ENCODE measurements at places on chromosomes 2 and 18. TPM values are rescaled to one million over a fixed set of nuclear protein-coding genes. Genes with fewer than 3 reads are reported as not detected.

The GALNT14 gene
- not detected for total RNA-seq

The PLEKHH2 gene
- total RNA-seq = not detected

The FN1 gene
- 8.8 TPM for total RNA-seq

The PAX3 gene
- not detected for total RNA-seq

The AMER3 gene
- not detected for total RNA-seq

The NYAP2 gene
- not detected for total RNA-seq

The NCKAP5 gene
- not detected for total RNA-seq

The HOXD12 gene
- not detected for total RNA-seq

The COBLL1 gene
- total RNA-seq = 0.19 TPM

The PELI1 gene
- 51.1 TPM for total RNA-seq

The STAT4 gene
- total RNA-seq = 241 TPM

- H3K4me3 ChIP-seq = no peak overlapping the region
- H3K36me3 ChIP-seq = no peaks in the 10 kb centered on the region
- no peaks in the 10 kb centered on the region for H3K4me1 ChIP-seq
Observed at GRCh38 chr2:79114797-79115494, 5.3 kb upstream of the REG1A start.

- no peaks in the 10 kb centered on the region for H3K36me3 ChIP-seq
- H3K4me3 ChIP-seq = no peak overlapping the region
- no peak for DNase-seq
- no peaks in the 10 kb centered on the region for H3K4me1 ChIP-seq
- H3K27ac ChIP-seq = no peak overlapping the region
Observed at GRCh38 chr2:217445723-217446122, 557.1 kb downstream of the TNS1 start.

GRCh38 chr2:64260817-64261216 lies 116.6 kb upstream of the PELI1 start:
- H3K4me1 ChIP-seq = peaks cover 7% of the 10 kb centered on the region
- H3K27ac ChIP-seq = peak overlapping the region; percentile 92

DNA sequence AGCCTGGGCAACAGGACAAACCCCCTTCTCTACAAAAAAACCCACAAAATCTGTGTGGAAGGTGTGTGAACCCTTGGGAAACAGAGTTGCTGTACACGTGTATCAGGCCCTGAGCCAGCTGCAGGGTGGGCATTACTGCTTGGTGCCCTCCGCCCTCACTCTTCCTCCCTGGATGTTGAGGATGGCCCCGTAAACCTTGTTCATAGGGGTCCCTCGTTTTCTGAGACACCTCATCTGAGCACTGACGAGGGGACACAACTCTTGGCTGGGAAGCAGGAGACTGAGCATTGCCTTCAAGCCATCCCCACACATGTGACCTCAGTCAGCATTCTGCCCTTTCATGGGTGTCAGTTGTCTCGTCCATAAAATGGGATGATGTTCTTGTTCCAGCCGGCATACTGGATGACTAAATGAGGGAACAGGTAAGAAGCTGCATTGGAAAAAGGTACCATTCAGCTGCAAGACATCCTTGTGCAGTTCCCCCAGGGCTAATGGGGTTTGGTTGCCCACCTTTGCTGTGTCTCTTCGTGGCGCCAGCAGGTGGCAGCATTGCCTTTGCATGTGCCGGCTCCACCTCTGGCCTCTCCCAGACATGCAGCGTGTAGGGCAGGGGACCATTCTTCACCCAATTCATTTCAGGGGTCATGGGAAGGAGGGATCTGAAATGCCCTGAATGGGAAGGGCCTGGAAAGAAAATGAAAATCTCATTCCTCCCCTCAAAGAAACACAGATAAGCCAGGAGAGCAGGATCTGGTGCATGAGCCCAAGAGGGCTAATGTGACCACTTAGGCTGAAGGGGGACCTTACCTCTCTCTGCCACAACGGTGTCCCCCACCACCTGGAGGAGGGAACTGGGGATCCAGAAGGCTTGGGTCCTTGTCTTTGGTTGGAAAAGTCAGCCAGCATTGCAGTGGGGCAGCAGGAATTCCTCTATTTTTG lies 36.4 kb upstream of the HAAO start:
- DNase-seq = peak; percentile 75
- H3K36me3 ChIP-seq = no peaks in the 10 kb centered on the region
- H3K4me1 ChIP-seq = peaks cover 8% of the 10 kb centered on the region
- no peak overlapping the region for H3K27ac ChIP-seq
- H3K4me3 ChIP-seq = no peak overlapping the region

- no peaks in the 10 kb centered on the region for H3K4me1 ChIP-seq
- H3K27ac ChIP-seq = no peak overlapping the region
- H3K27me3 ChIP-seq = peaks cover 10% of the 10 kb centered on the region
- no peak for DNase-seq
- H3K36me3 ChIP-seq = peaks cover 7% of the 10 kb centered on the region
Observed at GRCh38 chr2:181970160-181970794, 15.4 kb upstream of the PPP1R1C start.

- H3K27ac ChIP-seq = peak overlapping the region; percentile 82
- DNase-seq = no peak
- H3K4me3 ChIP-seq = no peak overlapping the region
- no peaks in the 10 kb centered on the region for H3K27me3 ChIP-seq
- H3K4me1 ChIP-seq = peaks cover 49% of the 10 kb centered on the region
- H3K36me3 ChIP-seq = peaks cover 6% of the 10 kb centered on the region
Observed at GRCh38 chr2:236535024-236535423, 34.6 kb upstream of the ACKR3 start.

DNA sequence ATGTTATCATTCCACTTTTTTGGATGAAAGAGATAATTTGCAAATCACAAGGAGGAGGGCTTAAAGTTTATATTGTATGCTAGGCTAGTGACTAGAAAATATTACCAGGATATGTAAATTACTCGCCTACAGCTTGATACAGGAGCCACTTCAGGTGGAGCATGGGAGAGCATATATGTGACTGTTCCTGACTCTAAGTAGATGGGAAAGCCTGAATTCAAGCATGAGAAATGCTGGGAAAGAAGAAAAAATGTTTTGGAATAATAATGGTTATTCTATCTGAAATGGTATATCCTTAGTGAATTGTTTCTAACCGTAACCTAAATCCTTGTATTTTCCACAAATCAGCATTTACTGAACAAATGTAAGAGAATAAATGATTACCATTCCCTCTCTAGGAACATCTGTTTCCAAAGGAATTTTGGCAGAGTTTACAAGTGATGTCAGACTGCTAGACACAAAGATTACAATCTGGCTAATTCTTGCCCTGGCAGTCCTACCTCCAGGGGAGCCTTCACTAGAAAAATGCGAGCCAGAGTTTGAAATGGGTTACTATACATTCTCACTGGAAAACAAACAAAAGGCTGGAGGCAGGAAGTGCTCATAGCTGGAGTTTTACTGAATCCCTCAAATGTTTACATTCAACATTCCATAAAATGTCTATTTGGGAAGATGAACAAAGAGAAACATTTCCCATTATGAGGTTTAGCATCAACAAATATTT lies 129.4 kb upstream of the MAPRE2 start:
- H3K27me3 ChIP-seq = peaks cover 4% of the 10 kb centered on the region
- no peak overlapping the region for H3K27ac ChIP-seq
- no peak overlapping the region for H3K4me3 ChIP-seq
- DNase-seq = no peak

GRCh38 chr2:123530004-123530403 lies 495.1 kb upstream of the CNTNAP5 start:
- peaks cover 6% of the 10 kb centered on the region for H3K36me3 ChIP-seq
- no peaks in the 10 kb centered on the region for H3K27me3 ChIP-seq
- no peak overlapping the region for H3K27ac ChIP-seq
- H3K4me1 ChIP-seq = no peaks in the 10 kb centered on the region

- no peak overlapping the region for H3K27ac ChIP-seq
- no peak for DNase-seq
- no peaks in the 10 kb centered on the region for H3K36me3 ChIP-seq
- peaks cover 22% of the 10 kb centered on the region for H3K27me3 ChIP-seq
- H3K4me3 ChIP-seq = no peak overlapping the region
- no peaks in the 10 kb centered on the region for H3K4me1 ChIP-seq
Observed at GRCh38 chr2:106358081-106358480, 110.1 kb downstream of the RGPD3 start.

- no peaks in the 10 kb centered on the region for H3K27me3 ChIP-seq
- H3K27ac ChIP-seq = no peak overlapping the region
- H3K36me3 ChIP-seq = no peaks in the 10 kb centered on the region
- H3K4me1 ChIP-seq = peaks cover 10% of the 10 kb centered on the region
- DNase-seq = no peak
Observed at GRCh38 chr2:26782876-26783704, 2.8 kb upstream of the CENPA start.

GRCh38 chr2:23622966-23623675 lies 238.1 kb downstream of the KLHL29 start:
- H3K36me3 ChIP-seq = no peaks in the 10 kb centered on the region
- no peaks in the 10 kb centered on the region for H3K4me1 ChIP-seq
- peak; percentile 49 for DNase-seq

DNA sequence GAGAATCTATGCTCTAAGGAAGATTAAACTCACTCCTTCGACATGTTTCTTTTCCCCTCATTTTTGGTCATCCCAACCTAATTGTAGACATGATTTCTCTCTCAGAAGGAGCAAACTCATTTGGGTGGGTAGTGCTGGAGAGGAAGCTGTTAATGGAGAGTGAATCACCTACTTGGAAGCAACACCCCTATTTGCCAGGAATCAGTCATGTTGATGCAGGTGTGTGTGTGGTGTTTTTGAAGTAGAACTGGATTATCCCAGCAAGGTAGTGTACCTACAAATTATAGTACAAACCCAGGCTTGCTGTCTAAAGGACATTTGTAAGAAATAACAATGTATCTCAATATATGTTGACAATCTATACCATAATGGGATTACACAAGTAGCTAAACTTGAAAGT lies 186.4 kb downstream of the EPHA4 start:
- no peak for DNase-seq
- H3K36me3 ChIP-seq = no peaks in the 10 kb centered on the region
- H3K4me3 ChIP-seq = no peak overlapping the region
- H3K27me3 ChIP-seq = no peaks in the 10 kb centered on the region
- no peak overlapping the region for H3K27ac ChIP-seq

- H3K27me3 ChIP-seq = peaks cover 9% of the 10 kb centered on the region
- H3K36me3 ChIP-seq = no peaks in the 10 kb centered on the region
- no peak overlapping the region for H3K4me3 ChIP-seq
- DNase-seq = no peak
- peaks cover 10% of the 10 kb centered on the region for H3K4me1 ChIP-seq
- H3K27ac ChIP-seq = no peak overlapping the region
Observed at GRCh38 chr2:26480566-26481423, 2.9 kb upstream of the OTOF start.

DNA sequence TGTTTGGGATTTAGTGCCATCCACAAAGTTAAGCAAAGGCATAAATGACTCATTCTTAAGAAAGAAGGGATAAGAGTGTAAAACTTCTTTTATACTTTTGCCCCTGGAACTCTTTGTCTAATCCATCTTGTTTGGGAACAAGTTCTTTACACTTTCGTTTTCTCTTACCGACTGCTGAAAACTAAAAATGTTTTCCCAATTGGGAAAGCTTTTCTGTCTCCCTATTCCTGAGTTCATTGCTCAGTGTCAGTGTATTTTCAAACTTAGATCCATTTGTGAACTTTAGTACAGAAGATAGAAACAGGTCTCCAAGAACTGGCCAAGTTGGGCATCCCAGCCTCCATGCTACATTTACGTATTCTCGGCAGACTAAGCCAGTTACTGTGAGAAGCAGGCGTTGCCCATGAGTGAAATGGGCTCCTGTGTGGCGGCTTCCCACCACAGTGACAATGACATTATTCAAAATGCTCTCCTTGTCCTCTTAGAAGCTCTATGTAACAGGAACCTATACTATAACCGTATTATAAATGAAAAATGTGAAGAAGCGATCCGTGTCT lies 51.7 kb downstream of the TGOLN2 start:
- no peak overlapping the region for H3K4me3 ChIP-seq
- no peaks in the 10 kb centered on the region for H3K4me1 ChIP-seq
- DNase-seq = no peak
- H3K27ac ChIP-seq = no peak overlapping the region

DNA sequence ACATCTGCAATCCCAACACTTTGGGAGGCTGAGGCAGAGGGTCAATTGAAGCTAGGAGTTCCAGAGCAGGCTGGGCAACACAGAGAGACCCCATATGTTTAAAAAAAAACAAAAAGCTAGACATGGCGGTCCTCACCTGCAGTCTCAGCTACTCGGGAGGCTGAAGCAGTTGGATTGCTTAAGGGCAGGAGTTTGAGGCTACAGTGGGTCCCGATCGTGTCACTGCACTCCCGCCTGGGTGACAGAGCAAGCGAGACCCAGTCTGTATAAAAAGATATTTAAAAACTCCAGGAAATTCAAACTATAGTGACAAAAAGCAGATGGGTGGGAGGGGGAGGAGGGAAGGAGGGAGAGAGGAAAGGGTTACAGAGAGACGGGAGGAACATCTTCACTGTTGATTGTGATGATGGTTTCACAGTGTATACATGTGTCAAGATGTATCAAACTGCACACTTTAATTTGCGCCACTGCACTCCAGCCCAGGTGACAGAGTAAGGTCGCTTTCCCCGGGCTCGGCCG lies 942 bp upstream of the ZNF236 start:
- DNase-seq = no peak
- H3K36me3 ChIP-seq = no peaks in the 10 kb centered on the region
- H3K4me1 ChIP-seq = peaks cover 24% of the 10 kb centered on the region
- H3K27ac ChIP-seq = peak overlapping the region; percentile 84
- no peaks in the 10 kb centered on the region for H3K27me3 ChIP-seq

- no peaks in the 10 kb centered on the region for H3K27me3 ChIP-seq
- no peak for DNase-seq
- no peaks in the 10 kb centered on the region for H3K36me3 ChIP-seq
- no peak overlapping the region for H3K27ac ChIP-seq
Observed at GRCh38 chr2:229153951-229154350, 117.1 kb downstream of the PID1 start.

GRCh38 chr2:126637386-126637785 lies 18.6 kb upstream of the GYPC start:
- H3K27ac ChIP-seq = no peak overlapping the region
- no peak overlapping the region for H3K4me3 ChIP-seq
- H3K27me3 ChIP-seq = peaks cover 7% of the 10 kb centered on the region
- no peaks in the 10 kb centered on the region for H3K36me3 ChIP-seq
- H3K4me1 ChIP-seq = peaks cover 4% of the 10 kb centered on the region

GRCh38 chr2:33022989-33023727 lies 76.4 kb downstream of the LTBP1 start:
- no peaks in the 10 kb centered on the region for H3K36me3 ChIP-seq
- no peak for DNase-seq
- H3K4me1 ChIP-seq = peaks cover 3% of the 10 kb centered on the region
- peaks cover 29% of the 10 kb centered on the region for H3K27me3 ChIP-seq

GRCh38 chr18:45464619-45465018 lies 150.7 kb upstream of the SLC14A2 start:
- H3K4me1 ChIP-seq = no peaks in the 10 kb centered on the region
- no peaks in the 10 kb centered on the region for H3K36me3 ChIP-seq
- DNase-seq = no peak
- H3K27me3 ChIP-seq = peaks cover 10% of the 10 kb centered on the region

GRCh38 chr2:140718999-140719398 lies 1411.8 kb downstream of the LRP1B start:
- no peak overlapping the region for H3K27ac ChIP-seq
- peaks cover 5% of the 10 kb centered on the region for H3K36me3 ChIP-seq
- no peaks in the 10 kb centered on the region for H3K27me3 ChIP-seq
- DNase-seq = no peak
